ENCODE measurements at places on chromosomes 7 and 10.

DNA sequence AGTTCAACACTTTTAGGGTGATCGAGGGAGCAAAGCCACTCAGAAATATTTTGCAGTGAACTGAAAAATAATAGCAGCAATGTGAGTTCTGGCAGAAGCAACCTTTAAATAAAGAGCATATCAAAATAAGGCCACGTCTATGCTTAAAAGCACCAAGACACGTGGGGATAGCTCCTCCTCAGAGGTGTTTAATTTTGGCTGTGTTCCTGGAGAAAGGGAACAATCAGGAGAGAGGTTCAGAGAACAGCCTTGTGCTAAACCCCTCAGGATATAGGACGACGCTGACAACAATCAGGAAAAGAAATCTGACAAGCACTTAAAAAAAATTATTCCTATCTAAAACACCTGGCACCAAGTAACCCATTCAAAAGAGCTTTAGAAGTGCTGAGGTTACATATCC, 471.9 kb upstream of the CELF2 start:
- no peak for DNase-seq

- no peak for DNase-seq
Measured at GRCh38 chr10:35711615-35712411, 69.7 kb upstream of the FZD8 start.

- no peak for DNase-seq
Measured at GRCh38 chr10:126497672-126498071, 109.4 kb upstream of the ADAM12 start.

GRCh38 chr10:128976856-128977255, 490.2 kb upstream of the MGMT start:
- DNase-seq, result no peak

DNA sequence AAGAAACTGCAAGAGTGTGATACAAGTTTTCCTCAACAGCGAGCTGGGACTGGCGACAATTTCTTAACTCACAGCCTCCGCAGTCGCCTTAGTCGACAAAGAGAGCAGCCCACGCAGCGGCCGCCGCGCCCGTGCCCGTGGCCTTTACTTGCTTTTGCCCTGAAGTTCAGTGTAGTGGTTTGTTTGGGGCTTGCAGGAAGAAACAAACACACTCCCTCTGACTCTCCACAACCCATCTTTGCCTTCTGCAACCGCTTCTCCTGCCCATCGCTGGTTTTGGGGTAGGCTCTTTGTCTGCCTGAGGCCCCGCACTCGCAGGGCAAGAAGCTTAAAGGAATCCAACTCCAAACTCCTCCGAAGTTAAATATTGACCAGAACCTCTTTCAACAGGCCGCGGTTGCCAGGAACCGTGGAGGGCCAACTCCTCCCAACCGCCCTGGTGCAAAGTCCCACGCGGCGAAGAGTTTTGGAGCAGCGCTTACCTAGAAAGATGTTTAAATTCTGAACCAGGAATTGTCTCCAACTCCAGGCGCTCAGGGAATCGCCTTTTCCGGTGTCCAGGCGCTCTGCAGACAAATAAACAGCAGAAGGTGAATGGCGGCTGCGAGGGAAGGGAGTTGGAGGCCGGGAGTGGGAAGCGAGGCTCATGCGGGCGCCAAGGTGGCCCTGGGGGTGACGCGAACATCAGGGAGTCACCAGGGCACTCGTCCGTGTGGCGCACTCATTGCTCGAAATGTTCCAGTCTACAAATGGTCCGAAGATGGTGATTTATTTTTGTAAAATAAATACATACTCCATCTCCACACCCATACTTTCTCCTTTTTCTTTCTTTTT, 8.3 kb downstream of the HOXA4 start:
- DNase-seq, result no peak

DNA sequence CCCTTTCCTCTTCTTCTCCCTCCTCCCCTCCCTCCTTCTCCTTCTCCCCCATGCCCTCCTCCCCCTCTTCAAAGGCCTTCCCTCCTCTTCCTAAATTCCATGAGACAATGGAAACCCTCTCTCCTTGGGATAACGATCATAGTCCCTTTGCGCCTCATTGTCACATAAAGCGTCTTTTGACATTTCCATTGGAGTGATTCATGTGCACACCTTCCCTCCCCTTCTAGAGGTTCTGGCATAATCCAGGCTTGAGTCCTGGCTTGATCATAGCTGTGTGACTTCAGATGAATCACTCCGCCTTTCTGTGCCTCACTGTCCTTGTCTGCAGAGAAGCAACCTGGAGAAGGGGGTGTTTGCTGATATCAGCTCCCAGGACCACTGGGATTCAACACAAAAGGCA, 204.2 kb downstream of the TNS3 start:
- DNase-seq, result no peak

DNA sequence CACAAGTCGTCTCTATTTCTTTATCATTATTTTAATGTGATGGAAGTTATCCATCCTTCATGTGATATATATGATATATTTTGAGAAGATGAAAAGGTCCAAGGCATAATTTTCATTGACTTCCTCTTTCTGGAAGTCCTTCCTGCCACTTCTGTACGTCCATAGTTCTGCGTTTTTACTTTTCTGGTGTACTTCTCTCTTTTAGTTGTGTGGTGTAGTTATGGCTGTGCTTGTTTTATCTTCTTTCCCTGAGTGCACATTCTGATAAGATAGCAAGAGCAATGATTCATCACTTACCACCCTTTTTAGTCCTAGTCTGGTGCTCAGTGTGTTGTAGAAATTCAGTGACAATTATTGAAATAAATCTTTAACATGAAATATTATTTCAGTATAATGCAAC, 231.3 kb upstream of the FERD3L start:
- DNase-seq, result no peak

- DNase-seq, result no peak
Measured at GRCh38 chr7:143284591-143285469, at the start of gene TMEM139. TMEM139 (plus strand) TSS chr7:143284958; CDS start chr7:143285958, 1,000 bp downstream.

DNA sequence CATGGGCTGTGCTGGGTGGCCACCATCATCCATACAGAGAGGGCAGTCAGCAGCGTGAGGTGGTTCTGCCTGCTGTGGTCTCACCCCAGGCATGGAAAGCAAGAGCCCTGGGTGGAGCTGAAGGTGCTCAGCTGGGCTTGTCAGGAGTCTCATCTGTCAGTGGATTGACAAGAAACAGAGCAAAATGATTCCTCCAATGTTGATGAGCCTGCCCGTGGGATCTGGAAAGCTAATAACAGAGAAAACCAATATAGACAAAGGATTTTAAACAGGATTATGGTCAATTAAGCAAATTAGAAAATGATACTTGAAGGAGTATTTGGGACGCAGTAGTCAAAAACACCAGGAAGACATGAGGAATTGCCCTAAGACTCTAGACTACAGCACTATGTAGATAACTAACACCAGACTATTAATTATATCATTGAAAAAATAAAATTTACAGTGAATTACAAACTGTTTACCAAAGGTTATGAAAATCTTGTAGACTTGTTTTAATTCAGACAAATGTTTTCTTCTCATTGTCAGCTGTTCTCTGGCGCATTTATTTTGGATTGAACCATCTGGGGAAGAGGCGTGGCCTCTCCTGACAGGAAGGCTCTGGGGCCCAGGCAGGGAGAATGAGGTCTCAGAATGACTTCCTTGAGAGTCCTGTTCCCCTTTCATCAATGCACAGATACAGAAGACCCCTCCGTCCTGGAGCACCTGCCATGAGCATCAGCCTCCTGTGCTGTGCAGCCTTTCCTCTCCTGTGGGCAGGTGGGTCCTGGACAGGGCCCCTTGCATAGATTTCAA, 211.2 kb upstream of the PRSS58 start:
- no peak for DNase-seq

- DNase-seq, result no peak
Measured at GRCh38 chr7:157238087-157238486, 98.7 kb upstream of the DNAJB6 start.

DNA sequence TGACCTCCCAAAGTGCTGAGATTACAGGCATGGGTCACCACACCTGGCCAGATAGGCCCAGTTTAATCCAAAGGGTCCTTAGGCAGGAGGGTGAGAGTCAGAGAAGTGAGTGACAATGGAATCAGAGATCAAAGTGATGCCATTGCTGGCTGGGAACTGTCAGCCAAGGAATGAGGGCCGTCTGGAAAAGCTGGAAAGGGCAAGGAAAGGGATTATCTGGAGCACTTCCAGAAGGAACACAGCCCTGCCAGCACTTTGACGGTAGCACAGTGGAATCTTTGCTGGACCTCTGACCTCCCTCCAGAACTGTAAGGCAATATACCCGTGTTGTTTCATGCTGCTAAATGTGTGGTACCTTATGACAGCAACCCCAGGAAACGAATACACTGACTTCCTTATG, 11.3 kb upstream of the TAS2R40 start:
- no peak for DNase-seq

DNA sequence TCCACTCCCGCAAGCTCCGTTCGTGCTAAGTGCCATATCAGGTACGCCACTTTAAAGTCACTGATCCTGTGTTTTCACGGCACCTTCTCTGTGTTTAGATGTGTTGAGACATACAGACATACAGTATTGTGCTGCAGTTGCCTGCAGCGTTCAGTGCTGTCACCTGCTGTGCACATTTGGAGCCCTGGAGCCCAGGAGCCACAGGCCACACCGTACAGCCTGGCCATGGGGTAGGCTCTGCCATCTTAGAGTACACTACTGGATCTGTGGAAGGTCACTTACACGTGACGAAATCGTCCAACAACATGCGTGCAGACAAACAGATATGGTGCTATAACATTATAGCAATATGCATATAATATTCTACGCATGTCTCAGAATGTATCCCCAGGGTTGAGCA, 111.3 kb downstream of the ELFN1 start:
- no peak for DNase-seq

- no peak for DNase-seq
Measured at GRCh38 chr10:126425032-126425431, 36.8 kb upstream of the ADAM12 start.

DNA sequence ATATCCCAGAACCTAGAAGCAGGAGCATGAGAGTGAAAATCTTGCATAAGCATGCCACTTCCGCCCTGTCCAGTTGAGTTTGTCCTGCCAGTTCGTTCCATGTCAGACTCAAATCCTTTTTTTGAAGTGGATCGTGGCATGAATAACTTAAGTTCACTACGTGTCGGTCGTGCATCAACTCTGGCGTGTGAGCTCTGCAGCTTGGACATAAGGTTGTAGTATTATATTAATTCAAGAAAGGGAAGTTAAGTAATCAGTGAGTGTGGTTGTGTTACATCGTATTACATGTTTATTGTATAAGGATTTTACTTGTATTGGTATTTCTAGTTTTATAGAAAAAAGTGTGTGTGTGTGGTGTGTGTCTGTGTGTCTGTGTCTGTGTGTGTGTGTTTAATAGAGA, 23.0 kb downstream of the CDC123 start:
- no peak for DNase-seq

DNA sequence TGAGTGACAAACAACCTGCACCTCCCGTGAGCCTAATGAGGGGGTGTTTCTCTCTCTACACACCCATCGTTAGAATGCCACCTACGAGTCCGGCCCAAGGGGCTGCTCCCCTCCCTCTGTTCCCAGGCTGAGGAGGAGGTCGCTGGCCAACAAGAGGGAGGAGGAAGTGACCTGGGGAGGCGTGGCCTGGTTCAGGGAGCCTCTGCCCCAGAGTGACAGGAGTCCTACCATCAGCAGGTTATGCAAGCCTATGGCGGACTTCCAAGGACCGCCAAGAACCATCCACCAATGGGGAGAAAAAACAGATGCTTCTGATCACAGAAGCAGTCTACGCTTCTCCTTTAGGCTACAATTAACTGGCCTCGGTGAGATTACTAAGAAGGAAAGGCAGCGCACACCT, 12.3 kb upstream of the EGFR start:
- no peak for DNase-seq

GRCh38 chr10:4247379-4247778, 462.4 kb upstream of the KLF6 start:
- DNase-seq, result no peak

DNA sequence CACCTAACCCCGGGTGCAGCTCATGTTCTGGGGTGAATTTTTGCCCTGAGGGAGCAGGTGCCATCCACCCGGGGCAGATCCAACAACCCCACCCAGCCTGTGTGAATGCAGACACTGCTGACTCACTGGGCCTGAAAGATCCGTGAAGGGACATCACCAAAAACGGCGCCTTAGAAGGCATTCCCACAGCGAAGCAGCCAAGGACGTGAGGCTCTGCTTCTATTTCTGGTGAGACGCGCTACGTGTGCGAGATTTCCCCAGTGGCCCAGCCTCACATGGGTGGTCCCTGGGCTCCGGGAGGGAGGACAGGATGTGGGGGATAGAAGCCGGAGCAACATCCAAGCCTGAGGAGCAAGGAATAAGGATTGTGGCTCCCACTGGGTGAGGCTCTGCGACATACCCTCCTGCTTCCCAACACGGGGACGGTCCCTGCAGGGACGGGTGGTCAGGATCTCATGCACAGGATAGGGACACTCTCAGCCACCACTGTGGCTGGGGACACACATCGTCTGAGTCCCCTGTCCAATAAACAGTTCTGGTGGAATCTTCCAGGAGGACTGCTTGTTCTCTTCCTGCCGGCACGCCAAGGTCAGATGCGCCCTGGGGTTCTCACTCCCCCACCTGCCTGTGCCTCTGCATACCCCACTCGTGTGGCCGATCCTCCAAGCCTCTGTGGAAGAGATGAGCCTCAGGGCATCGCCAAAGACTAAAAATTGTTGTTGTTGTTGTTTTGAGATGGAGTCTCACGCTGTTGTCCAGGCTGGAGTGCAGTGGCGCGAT, 70.2 kb downstream of the ZRANB1 start:
- DNase-seq, result no peak

- DNase-seq, result no peak
Measured at GRCh38 chr10:117663750-117664149, 121.2 kb downstream of the EMX2 start.

DNA sequence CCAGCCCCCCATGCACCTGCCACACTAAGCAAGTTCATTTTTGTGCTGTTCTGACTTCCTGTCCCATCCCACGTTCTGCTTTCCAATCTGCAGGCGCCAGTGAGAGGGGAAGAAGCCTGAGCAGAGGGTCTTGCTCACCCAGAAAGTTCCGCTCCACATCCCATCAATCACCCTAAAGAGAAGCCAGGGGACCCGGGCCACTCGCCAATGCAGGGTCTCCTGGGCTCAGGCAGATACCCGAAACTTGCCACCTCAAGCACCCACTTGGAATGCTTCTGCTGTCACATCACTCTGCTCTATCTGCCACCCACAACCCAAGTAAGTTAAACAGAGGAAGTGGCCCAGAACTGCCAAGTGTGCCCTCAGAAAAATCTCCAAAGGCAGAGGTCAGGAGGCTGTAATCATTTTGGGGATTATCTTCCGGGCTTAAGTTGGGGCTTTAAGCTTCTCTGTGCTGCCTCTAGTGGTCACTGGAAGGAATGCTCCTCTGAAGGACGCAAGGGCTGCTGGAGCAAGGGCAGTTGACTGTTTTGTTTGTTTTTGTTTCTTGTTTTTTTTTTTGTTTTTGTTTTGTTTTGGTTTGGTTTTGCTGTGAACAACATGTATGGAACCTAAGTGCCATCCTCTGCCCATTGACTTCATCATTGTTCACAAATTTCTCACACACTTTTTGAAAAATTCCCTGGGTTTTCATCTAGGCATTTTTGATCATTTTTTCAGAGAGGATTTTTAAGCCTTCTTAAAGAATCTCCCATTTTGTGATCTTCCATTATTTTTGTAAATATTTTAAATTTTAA, 25.5 kb downstream of the PRR15 start:
- no peak for DNase-seq

- DNase-seq, result no peak
Measured at GRCh38 chr7:101861218-101861775, 43.9 kb downstream of the CUX1 start.

- DNase-seq, result no peak
Measured at GRCh38 chr7:117458977-117459583, 20.7 kb upstream of the CFTR start.

- no peak for DNase-seq
Measured at GRCh38 chr10:73774637-73775036, 7.2 kb upstream of the CHCHD1 start.
